WTC11 (cell line): ENCODE measurements at places on chromosomes 2 and 18.

- DNase-seq, result no peak
Measured at GRCh38 chr2:47232738-47233415, 77.8 kb upstream of the STPG4 start.

DNA sequence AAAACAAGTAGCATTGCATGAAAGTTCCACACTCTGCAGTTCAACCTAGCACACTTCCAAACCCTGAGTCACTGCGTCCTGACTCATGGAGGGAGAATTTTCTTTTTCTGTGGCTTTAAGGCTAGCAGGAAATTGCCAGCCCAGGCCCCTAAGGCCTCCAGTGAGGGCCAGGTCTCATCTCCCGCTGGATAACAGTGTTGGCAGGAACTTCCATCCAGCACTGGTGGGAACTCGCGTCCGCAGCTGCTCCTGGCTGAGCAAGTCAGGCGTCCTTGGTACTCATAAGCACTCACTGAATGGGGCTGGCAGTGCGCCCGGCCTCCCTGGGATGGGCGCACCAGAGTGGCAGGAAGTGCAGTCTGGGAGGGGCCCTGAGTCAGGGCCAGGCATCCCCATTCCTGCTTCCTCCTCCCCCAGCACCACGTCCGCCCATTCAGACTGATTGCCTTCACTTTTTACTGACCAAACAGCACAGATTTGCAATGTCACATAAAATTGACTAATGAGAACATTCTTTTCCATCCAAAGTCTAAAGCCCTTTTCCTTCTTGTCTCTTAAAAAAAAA, 14.3 kb downstream of the MALL start:
- DNase-seq, result no peak

- DNase-seq, result no peak
Measured at GRCh38 chr2:230798769-230799399, 65.9 kb upstream of the ITM2C start.

- DNase-seq, result no peak
Measured at GRCh38 chr2:102690012-102690411, 70.7 kb downstream of the SLC9A2 start.

DNA sequence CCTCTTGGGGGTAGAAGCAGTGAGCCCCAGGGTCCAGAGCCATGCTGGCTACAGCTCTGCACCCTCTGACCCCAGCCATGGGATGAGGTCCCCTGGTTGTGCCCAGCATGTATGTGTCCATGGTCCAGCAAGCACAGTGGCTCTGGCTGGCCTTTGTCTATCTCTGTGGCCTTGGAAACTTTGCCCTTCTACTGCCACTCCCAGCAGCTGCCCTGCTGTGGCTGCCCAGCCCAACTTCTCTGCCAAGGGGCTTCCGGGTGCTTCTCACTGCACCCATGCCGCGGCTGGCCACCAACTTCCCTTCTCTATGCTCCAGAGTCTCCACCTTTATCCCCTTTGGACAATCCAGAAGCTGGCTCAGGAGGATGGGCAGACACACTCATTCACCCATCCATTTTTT, 18.8 kb downstream of the TMEM185B start:
- DNase-seq, result no peak

DNA sequence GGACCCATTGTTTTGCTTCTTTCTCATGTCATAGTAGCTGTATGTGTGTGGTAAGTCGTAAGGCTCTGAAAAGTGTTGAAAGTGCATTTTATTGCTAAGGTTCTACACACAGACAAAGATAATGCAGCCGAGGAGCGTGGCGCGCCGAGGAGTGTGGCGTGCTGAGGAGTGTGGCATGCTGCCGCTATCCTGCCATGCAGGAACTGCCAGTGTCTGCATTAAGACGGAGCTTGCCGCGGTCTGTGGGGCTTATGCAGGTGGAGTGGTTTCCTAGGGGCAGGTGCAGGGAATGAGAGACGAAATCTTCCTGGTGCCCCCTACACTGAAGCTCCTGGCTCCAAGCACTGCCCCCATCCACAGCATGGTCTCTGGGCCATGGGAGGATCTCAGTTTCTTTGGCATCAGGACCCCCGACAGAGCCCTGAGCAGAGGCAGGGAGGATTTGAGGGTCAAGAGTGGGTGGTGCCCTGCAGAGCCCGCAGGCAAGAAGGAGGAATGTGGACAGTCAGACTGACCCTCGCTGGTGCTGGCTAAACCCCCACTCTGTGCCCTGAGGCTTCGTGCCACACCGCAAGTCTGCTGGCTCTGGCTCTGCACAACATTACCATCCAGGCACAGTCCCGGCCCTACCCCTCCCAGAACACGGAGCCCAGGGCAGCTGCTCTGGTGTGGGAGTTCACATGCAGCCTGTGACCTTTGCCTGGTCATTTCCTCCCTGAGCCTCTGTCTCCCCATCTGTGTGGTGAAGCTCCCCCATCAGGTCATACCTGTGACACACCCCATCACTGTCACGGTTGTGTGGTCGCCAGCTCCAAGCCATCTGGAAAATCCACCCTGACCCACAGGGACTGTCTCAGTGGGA, 3.2 kb downstream of the SNED1 start:
- no peak for DNase-seq
